SK-N-SH (cell line): ENCODE measurements at places on chromosomes 3 and 15. TPM values are rescaled to one million over a fixed set of nuclear protein-coding genes. Genes with fewer than 3 reads are reported as not detected.

The HIGD2B gene
- polyA plus RNA-seq: not detected in 2 replicates

The C3orf85 gene
- not detected in 2 replicates for polyA plus RNA-seq

DNA sequence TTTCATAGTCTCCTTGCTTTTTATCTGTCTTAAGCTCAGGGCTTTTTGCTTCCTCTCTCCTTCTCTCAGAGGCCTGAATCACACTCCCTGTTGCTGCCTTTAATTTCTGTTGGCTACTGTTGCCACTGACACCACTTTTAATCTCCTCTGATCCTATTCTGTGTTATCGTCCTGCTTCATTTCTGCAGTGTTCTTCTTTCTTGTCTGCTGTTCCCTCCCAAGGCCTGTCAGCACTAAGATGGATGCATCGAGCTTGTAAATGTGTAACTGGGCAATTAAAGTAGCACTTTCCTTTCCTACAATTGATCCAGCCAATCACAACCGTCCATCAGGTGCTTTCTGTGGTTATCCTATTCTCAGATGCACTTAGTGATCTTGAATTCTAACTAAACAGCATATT lies 71.3 kb upstream of the VEPH1 start:
- DNase-seq: no peak

DNA sequence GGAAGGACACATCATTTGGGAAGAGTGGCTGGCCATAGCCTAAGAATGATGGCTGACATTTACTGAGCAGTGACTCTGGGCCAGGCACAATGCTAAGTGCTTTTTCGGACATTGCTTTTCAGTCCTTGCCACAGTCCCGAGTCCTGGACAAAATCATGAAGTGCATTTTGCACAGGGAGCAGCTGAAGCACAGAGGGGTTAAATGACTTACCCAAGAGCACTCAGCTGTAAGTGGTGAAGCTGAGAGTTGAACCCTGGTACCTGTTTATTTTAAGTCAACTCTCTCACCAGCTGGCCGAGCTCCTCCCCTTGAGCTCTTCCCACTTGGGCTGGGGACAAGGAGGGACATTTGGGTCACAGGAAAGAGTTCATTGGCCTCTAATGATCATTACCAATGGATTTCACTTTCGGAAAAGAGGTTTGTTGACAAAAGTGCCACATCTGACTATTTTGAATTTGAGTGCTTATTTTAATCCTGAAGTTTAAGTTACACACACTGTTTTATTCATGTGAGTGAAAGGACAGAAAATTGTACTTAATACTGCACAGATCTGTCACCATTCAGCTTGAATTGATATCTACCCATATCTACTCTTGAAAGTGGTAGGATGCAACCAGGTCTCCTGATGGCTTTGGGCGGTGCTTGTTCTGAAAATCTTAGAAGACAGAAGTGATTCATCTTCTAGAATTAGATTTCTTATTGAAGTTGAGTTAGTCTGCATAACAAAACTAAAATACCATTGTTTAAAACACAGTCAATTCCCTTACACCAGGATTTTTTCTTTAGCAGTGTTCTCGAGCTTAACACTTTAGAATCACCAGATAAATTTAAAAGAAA lies 368.7 kb upstream of the PROK2 start:
- DNase-seq: no peak

- no peak for DNase-seq
Measured at GRCh38 chr15:71463156-71463665, 347.1 kb upstream of the NR2E3 start.

The EPHA6 gene
- polyA plus RNA-seq: not detected in 2 replicates

The SPINT1 gene
- 0.58 and 2.0 TPM in 2 replicates for polyA plus RNA-seq
